ENCODE measurements at places on chromosomes 16 and 17. TPM values are rescaled to one million over a fixed set of nuclear protein-coding genes. Genes with fewer than 3 reads are reported as not detected.

DNA sequence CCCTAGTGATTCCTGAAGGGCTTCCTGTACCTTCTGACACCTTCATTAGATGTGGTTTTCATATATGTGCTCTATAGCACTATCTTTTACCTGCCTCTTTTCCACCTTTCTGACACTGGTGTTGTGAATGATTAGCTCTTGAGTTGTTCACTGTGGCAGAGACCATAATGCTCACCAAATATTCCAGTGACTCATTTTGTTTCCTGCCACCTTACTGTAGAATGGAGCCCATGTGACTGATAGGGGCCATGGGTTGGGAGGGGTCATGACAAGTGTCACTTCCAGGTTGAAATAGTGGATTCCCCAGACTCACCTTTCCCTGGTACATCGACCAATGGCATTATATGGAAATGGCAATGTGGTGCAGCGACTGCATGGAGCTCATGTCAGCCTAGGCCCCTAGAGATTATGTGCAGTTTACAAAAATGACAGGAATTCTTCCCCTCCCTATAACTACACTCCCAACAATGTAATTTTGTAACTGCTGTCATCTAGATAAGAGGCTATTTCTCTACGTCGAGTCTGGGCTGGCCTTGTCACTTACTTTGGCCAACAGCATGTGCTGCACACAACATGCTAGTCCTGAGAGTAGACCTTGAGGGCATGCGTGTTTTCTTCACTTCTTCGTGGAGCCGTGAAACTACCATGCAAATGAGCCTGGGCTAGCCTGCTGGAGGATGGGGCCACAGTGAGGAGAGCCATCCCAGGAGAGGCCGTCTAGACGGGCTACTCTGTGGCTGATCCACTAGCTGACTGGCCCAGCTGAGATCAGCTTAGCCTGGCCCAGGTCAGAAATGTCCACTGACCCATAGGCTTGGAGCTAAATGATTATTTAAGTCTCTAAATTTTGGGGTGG, 409.5 kb downstream of the CA10 start:
- DNase-seq: no peak

DNA sequence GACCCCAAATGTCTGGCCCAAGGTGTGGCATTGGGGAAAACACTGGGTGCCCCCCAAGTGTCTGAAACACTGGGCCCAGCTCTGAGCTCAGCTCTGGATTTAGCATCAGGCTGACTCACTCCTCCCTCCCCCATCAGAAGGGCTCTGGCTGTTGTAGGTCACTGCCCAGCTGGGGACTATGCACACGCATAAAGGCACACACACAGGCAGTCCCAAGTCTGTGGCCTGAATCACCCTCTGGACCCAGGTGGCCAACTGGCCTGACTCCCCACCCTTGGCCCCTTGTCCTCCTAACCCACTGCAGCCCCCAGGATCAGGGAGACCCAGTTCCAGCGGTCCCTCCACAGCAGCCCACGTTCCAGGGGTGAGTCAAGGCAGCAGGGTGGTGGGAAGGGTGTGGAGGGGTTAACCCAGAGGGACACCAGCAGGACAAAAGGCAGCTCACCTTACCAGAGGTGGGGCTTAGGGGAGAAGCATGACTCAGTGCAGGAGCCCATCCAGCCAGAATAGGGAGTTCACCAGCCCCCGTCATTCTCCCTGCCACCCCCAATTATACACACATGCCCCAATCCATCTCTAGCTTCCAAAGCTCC, 47.0 kb downstream of the MYO18A start:
- DNase-seq: peak; percentile 52

DNA sequence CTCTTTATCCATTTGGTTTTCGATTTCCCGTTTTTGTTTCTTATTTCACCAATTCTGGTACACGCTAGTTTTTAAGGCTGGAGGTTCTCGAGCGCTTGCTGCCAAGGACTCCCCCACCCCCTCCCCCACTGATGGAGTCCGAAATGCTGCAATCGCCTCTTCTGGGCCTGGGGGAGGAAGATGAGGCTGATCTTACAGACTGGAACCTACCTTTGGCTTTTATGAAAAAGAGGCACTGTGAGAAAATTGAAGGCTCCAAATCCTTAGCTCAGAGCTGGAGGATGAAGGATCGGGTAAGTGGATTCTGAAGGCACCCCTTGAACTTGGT, 825 bp downstream of the RPTOR start:
- no peak for DNase-seq

DNA sequence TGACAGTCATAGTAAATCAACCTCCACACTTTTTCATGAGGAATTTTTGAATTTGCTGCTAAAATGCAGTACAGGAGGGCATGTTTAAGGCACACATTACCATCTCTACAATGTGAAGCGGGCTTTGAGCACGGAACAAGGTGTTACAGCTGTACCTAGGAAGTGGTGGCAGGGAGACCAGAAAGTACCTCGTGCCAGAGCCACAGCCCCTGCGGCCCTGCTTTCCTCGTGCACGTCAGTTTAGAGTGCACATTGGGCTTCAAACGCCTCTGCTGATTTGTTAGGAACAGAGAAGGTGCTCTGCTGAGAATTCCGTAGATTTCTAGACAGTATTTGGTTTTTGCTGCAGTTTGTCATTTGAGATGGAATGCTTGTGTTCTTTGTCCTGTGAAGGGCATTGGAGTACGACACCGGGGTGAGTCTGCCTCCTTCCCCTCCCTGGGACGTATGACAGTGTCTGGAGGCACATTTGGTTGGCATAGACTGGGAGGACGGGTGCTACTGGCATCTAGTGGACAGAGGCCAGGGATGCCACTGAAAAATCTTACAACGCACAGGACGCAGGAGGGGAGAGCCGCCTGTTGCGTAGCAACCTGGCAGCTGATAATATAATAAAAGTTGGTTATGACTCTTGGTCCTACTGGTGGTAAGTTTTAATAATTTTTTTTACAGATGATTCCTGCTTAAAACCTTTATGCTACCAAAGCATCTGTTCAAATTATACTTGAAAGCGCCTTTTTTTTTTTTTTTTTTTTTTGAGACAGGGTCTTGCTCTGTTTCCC, 9.1 kb downstream of the FOXK2 start:
- DNase-seq: peak; percentile 79

Gene C16orf92
- total RNA-seq: not detected

DNA sequence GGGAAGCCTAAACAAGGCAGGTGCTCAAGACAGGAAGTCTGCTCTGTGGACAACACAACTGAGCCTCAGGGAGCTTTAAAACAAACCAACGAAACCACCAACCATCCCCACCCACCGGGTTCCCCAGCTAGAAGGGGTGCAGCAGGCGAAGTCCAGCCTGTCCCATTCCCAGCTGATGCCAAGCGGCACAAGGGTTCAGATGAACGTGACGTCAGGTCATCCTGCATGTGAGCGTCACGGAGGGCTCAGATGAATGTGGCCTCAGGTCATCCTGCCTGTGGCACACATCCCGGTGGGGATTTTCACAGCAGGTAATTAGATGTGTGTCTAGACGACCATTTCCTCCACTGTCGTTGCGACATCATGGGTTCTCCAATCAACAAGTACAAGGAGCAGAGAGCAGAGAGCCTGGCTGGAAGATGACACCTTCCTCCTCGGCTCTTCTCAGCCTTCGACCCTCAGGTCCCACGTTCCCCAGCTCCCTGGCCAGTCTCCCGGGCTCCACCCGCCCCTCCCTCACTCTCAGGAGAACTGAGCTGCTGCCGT, 246.5 kb downstream of the FOXL1 start:
- DNase-seq: no peak

DNA sequence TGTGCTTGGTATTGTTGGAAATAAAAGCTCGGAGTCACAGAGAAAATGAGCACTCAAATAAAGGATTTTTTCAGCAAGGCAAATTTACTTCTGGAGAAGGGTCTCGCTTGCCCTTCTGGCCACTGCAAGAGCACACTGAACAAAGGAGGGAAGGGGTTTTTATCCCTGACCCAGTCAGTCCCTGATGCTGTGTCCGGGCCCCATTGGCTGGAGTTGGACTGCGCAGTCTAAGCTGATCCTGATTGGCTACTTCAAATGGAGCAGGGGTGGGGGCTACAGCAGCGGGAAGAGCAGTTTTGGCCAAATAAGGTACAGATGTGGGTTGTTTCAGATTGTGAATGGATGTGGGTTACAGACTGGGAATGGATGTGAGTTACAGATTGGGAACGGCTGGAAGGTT, 4.3 kb upstream of the NLRP1 start:
- DNase-seq: no peak

Gene SOST
- total RNA-seq: 0.34 TPM

- no peak for DNase-seq
These were observed 412.3 kb upstream of the CDH11 start for GRCh38 chr16:65534121-65534528.

DNA sequence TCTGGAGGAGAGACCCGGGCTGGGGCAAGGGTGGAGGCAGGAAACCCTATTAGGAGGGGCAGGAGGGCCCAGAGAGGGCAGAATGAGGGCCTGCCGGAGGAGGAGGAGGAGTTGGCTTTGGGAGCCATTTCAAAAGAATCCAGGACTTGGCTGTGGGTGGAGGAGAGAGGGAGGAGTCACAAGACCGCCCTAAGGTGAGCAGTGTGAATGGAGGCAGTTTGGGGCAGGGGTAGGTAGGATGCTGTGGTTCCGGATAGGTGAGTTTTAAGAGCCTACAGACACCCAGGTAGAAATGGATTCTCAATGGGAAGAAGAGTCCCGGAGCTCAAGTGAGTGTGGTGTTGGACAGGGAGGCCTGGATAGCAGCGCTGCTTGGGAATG, 80.3 kb downstream of the ARHGAP23 start:
- DNase-seq: no peak

DNA sequence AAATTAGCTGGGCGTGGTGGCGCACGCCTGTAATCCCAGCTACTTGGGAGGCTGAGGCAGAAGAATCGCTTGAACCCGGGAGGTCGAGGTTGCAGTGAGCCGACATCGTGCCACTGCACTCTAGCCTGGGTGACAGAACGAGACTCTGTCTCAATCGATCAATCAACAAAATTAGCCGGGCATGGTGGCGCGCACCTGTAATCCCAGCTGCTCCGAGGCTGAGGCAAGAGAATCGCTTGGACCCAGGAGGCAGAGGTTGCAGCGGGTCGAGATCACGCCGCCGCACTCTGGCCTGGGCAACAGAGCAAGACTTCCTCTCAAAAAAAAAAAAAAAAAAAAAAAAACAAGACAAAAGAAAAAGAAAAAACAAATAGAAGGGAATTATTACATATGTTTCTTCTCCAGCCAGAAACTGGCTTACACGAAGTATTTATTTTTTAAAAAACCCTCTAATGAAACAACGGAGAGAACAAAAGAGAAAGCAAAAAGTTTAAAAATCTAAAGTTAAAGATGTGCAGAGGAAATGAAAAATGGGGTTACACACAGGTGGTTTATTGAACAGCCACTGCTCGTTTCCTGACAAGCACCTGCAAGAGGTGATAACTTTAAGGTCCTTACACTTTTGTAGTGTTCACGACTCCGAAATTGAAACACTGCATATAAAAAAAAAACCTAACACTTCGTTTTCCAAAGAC, 1.4 kb downstream of the SYNRG start:
- DNase-seq: no peak

Gene PRAC1
- not detected for total RNA-seq

DNA sequence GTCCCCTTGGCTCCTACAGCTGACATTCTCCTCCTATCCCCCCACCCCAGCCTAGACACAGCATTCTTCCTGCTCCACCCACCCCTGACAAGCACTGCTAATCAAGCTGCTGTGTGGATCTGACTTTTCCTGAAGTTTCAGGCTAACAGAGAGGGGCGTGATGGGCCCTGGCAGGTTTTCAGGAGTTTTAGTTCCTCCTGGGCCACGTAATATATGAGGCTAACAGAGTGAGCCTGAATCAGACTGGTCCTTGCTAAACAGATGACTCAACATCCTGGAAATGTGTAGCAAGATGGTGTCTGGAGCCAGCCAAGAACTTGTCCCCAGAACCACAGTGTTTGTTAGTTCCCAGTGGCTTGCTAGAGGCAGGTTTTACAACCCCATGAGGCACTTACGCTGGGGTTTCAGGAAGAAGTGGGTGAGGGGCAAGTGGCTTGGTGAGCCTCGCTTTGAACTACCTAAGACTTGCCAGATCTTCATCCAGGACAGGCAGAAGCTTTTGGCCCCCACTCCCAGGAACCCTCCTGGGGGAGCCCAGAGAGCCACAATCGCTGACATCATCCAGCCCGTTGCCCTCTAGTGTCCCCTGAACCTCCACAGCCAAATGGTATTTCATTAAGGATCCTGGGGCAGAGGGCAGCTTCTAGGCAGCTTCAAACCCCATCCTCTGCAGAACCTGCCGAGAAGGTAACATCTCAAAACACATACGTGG, 15.9 kb downstream of the TMEM92 start:
- DNase-seq: peak; percentile 83

- DNase-seq: no peak
These were observed 80.0 kb downstream of the MARCHF10 start for GRCh38 chr17:62727916-62728672.

GRCh38 chr17:55710829-55711496, 11.7 kb downstream of the TMEM100 start:
- DNase-seq: no peak

Gene CMTM3
- 16.1 TPM for total RNA-seq

Gene KRT35
- not detected for total RNA-seq

Gene ZFP3
- total RNA-seq: 11.7 TPM

DNA sequence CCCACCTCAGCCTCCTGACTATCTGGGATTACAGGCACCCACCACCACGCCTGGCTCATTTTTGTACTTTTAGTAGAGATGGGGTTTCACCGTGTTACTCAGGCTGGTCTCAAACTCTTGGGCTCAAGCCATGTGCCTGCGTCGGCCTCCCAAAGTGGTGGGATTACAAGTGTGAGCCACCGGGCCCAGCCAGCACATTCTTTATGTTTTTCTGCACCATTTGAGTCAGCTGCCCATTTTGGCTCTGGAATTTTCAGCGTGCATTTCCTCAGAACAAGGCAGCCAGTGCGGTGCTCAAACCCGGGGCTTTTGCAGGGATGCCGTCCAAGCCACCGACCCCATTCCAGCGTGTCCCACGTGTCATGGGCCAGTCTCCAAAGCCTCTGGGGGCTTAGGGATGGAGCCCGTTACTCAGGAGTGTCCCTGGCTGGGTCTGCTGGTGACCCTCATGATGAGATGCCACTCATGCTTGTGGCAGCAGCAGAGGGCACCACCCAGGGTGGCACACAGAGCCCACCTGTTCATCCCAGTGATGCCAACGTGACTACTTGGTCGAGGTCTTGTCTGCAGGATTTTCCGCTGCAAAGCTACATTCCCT, 3.7 kb upstream of the RAB40C start:
- DNase-seq: peak; percentile 44

GRCh38 chr17:44914148-44914547, 1.2 kb downstream of the GFAP start:
- no peak for DNase-seq

Gene CNTNAP4
- total RNA-seq: not detected

Gene C1QL1
- total RNA-seq: 1.7 TPM

- no peak for DNase-seq
These were observed 18.1 kb upstream of the ABCA8 start for GRCh38 chr17:68973098-68973846.

Gene HOXB9
- total RNA-seq: not detected
